ENCODE measurements at places on chromosomes 1 and 21.

DNA sequence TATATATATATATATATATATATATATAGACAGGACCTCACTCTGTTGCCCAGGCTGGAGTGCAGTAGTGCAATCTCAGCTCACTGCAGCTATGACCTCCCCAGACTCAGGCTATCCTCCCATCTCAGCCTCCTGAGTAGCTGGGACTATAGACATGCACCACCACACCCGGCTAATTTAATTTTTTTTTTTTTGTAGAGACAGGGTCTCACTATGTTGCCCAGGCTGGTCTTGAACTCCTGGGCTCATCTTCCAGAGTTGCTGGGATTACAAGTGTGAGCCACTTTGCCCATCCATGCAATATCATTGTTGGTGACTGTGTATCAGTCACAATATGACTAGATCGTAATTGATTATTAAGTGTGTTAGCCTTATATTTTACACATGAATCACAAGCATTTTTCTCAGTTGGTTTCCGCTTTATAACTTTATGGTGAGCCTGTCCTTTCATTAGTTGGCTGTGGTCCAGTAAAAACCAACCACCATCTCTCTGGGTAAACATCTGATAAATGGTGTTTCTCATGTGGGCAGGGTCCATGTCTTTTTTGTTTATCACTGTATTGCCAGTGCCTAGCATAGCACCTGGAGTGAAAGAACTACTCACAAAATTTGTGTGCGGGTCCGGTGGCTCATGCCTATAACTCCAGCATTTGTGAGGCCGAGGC is 63.6 kb downstream of the MYOM3 start:
- no peak for ATAC-seq

DNA sequence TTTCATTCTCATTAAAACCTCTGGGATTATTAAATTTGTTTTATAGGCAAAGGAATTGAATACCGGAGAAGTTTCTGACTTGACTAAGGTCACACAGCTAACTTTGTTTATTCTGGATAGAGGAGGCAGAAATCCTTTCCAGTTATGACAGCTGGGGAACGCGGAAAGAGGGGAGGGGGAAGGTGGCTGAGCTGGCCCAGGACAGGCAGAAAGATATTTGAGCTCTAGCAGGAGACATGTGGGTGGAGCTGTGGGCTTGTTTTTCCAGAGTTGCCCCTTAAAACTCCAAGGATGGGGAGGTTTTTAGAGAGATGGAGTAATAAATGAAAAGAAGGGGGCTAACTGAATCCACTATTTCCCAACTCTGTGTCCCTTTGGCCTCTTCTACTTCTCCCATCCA is 27.8 kb downstream of the FOXD2 start:
- ATAC-seq = no peak

GRCh38 chr1:62294261-62294660 is 25.0 kb downstream of the KANK4 start:
- no peak for ATAC-seq

- no peak for ATAC-seq
Measured at GRCh38 chr1:2592672-2593071, 6.1 kb downstream of the PRXL2B start.

- no peak for ATAC-seq
Measured at GRCh38 chr1:46605232-46605631, 1.2 kb upstream of the MKNK1 start.

DNA sequence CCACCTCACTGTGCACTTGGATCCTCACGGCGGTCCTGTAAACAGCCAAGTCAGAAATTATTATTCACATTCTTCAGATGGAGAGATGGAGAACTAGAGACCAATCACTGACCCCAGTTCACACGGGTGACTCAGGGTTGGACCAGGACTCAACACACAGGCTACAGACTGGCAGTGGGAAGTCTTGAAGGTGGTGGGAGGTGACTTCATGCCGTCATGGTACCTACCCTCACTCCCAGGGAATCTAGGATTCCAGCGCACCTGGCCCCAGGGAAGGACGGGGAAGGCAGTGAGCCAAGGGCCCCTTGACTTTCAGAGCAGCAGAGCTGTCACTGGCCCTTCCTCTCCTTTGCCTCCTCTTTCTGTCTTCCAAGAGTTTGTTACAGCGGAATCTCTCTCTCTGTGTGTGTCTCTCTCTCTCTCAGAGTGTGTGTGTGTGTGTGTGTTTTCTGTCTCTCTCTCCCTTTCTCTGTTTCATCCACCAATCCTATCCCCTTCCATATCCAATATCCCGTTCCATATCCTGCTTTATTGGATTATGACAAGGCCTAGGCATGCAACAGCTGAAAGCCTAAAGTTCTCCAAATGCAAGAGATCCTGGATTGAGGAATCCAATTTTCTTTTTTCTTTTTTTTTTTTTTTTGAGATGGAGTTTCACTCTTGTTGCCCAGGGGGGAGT is 11.7 kb downstream of the OPTC start:
- no peak for ATAC-seq

GRCh38 chr1:85142753-85143152 is 58.1 kb downstream of the SYDE2 start:
- no peak for ATAC-seq

DNA sequence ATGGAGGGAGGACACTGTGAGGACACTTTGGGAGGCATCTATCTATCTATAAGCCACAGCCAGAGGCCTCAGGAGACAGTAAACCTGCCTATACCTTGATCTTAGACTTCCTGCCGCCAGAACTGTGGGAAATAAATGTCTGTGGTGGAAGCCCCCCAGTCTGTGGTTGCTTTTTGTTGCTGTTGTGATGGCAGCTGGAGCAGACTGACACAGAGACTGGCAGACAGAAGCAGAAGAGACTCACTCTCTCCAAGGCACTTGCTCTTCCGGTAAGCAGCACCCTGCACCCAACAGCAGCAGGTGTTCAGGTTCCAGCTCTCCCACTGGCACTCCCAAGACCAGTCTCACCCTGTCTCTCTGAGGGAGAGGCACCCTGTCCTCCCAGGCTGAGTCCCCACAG is 297.6 kb downstream of the TTLL7 start:
- no peak for ATAC-seq

DNA sequence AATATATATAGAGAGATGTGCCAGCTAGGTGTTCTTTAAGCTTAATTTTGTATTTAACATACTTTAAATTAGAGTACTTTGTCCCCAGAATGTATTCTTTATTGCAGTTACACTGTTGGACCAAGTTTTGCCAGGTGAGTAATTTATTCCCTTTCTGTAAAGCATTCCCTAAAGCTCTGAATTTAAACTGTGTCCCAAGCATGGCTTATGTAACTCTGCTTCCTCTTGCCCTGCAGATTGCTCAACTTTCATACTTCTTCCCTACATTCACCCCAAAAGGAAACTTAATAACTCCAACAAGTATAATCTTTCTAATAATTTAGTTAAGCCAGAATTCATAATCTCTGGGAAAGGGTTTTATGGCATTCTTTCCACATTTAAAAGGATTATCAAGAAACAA is 5.6 kb downstream of the LYPLAL1 start:
- ATAC-seq = no peak

GRCh38 chr1:55272994-55273393 is 57.8 kb upstream of the USP24 start:
- ATAC-seq = no peak

DNA sequence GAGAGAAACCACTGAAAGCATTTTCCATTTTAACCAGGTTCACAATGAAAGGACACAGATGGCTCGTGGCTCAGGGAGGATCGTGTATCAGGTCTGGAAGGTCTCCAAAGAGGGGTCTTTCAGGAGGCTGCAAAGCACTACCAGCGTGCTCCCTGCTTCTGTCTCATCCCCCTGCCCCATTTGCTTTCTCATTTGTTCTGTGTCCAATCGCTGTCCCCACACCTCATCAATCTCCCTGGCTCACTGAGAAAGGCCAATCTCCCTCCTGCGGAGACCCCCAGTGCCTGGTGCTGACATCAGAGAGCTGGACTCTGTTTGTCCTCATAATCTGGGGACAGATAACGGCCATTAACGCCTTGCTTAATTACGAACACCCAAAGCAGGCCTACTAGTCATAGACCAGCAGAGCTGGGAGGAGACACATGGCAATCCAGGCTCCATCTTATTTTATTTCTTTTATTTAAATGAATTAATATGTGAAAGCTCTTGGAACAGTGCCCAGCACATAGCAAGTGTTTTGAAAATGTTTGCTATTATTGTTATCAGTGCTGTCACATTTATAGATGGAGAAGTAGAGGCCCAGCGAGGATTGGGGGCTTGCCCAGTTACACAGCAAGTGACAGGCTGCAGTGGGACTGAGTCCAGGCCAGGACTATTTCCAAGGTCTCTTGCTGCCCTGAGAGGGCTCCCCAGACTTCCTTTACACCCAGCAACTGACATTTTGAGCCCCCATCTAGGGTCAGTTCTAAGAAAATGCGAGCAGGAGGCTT is 341.0 kb upstream of the USP24 start:
- ATAC-seq = no peak

GRCh38 chr21:31317688-31318087 is 26.4 kb downstream of the TIAM1 start:
- no peak for ATAC-seq

DNA sequence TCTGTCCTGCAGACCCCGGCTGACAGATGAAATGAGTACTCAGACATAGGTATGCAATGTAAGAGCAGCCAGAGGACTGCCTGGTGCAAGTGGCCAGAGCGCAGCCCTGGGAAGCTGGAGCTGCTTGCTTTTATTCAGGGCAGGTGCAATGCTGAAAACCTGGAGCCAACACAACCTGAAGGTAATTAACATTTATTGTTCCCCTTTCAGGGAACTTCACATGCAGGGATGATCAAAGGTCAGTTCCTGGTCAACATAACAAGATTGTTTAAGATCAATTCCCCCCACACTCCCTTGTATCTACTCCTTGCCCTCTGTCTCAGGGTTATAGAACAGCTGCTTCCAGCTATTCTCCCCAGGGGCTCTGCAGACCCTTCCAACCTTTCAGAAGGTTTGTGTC is 48.7 kb upstream of the PRELP start:
- ATAC-seq = no peak

- ATAC-seq = no peak
Measured at GRCh38 chr1:67189953-67190352, 23.7 kb downstream of the IL23R start.

- ATAC-seq = no peak
Measured at GRCh38 chr1:167276969-167277368, 56.3 kb downstream of the POU2F1 start.

- ATAC-seq = no peak
Measured at GRCh38 chr1:153367090-153367489, 8.3 kb downstream of the S100A12 start.

GRCh38 chr1:200869753-200870391 is 2.9 kb upstream of the GPR25 start:
- peak; percentile 13 for ATAC-seq

DNA sequence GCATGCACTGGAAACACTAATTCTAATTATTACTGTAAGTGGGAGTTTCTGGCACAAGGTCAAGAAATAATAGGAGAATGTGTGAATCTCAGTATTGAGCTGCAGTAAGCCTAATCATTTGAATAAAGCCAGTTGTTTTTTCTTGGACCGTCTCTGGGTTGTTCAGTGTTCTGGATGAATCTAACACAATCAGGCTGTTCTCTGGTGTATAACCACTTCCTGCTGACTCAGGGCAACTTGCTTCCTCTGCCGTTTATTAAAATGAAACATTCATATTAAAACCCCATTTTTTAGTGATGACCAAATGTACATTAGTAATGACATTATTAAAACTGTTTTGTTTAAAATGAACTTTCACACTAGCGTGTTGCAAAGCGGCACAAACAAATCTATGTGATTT is 273.1 kb upstream of the SNX7 start:
- ATAC-seq = peak; percentile 90

DNA sequence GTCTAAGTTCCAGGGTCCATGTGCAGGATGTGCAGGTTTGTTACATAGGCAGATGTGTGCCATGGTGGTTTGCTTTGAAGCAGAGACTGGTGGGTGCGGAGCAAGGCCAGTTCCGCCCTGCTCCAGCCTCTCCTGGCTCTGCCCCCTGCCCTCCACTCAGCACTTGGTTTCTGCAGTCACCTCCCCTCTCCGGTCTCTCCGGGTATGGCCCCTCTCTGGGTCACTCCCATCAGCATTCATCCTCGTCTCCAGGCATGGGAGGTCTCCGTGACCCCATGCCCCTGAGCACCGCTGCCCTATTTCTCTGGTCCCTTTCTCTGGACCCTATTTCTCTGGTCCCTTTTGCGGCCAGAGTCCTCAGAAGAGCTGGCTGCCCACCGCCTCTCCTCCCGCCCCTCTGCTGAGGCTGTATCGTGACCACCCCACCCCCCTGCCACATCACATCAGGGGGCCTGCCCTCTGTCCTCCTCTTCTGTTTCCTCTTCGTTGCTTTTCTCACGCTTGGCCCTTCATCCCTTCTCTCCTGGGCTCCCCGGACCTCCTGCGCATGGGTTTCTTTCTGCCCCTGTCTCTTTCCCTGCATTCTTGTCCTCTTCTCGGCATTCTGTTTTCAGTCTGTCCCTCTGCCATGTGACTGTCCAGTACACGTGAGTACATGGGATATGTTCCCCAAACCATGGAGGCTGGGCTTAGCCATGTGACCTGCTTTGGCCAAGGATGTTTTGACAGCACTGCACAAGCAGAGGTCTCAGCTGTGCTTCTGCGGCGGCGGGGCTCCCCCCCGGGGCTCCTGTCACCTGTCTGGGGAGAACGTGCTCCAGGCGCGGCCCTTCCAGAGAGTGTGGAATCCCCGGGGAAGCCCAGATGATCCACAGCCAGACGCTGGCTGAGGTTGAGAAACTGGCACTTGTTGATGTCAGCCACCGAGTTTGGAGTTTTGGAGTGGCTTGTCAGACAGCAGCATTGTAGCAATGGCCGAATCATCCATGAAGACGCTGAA is 54.4 kb upstream of the C1orf174 start:
- ATAC-seq = no peak

- ATAC-seq = no peak
Measured at GRCh38 chr1:1272341-1273208, 1.1 kb downstream of the UBE2J2 start.

GRCh38 chr1:2475571-2475970 is 518 bp upstream of the PLCH2 start:
- no peak for ATAC-seq

Data from SK-N-SH treated with all-trans-retinoic acid at 6 μM for 48 hours (cell line).